ENCODE measurements at places on chromosomes 2 and 18. TPM values are rescaled to one million over a fixed set of nuclear protein-coding genes. Genes with fewer than 3 reads are reported as not detected.

Gene COL5A2
- 163 TPM for total RNA-seq

DNA sequence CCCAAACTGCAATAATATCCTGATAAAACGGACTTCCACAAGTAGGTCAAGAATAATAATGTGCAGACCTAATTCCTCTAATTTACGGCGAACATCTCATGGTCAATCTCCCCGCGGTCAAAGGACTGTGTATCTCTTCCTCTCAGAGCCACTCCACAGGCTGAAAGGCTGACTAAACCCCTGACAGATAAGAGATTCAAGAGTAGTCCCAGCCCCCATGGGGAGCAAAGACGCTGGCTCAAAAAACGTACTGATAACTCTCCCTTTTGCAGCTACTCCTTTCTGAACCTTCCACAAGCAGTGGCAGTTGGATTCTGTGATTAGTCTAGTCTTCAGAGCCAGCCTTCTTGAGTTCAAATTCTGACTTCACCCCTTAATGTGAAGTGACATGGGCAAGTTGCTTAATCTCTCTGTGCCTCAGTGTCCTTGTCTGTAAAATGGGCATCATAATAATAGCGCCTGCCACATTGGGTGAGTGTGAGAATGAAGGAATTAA is 19.7 kb upstream of the IL18R1 start:
- DNase-seq: no peak
- no peak overlapping the region for H3K4me3 ChIP-seq
- no peaks in the 10 kb centered on the region for H3K36me3 ChIP-seq

- H3K4me3 ChIP-seq: no peak overlapping the region
- H3K36me3 ChIP-seq: no peaks in the 10 kb centered on the region
- H3K27me3 ChIP-seq: no peaks in the 10 kb centered on the region
- no peak overlapping the region for H3K27ac ChIP-seq
- no peaks in the 10 kb centered on the region for H3K4me1 ChIP-seq
Measured at GRCh38 chr2:181957668-181958067, 28.0 kb upstream of the PPP1R1C start.

DNA sequence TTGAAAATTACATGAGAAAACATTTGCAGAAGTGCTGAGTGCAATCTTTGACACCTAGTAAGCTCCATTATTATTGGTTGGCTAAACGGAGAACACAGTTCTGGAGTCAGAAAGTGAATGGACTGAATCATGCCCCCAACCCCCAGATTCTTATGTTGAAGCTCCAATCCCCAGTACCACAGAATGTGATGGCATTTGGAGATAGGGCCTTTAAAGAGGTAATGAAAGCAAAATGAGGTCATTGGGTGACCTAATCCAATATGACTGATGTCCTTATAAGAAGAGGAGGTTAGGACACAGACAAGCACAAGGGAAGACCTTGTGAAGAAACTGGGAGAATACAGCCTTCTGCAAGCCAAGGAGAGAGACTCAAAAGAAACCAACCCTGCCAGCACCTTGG is 200.9 kb upstream of the EPAS1 start:
- no peaks in the 10 kb centered on the region for H3K4me1 ChIP-seq
- H3K4me3 ChIP-seq: no peak overlapping the region
- H3K27me3 ChIP-seq: no peaks in the 10 kb centered on the region
- no peaks in the 10 kb centered on the region for H3K36me3 ChIP-seq
- no peak for DNase-seq
- no peak overlapping the region for H3K27ac ChIP-seq

Gene FAM237A
- total RNA-seq: not detected

Gene PROM2
- total RNA-seq: 0.99 TPM

DNA sequence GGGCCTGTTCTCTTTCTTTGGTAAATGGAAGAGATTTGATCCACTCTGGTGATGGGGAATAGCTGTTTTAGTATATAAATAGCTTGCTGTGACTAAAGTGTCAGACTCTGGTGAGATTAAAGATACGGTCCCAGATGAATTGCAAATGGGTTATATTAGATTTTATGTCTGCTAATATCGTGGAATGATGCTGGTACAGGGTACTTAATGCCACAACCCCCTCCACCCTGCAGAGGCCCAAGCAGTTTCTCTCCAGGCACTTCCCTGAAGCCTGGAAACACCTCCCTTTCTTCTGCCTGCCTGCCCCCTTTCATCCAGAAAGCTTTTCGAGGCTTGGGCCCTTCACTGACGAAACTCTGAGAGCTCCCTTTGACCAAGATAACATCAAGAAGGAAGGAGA is 21.4 kb upstream of the RFX8 start:
- no peaks in the 10 kb centered on the region for H3K36me3 ChIP-seq
- H3K27ac ChIP-seq: no peak overlapping the region
- H3K4me1 ChIP-seq: no peaks in the 10 kb centered on the region
- H3K27me3 ChIP-seq: no peaks in the 10 kb centered on the region

Gene CMPK2
- total RNA-seq: 15.3 TPM

DNA sequence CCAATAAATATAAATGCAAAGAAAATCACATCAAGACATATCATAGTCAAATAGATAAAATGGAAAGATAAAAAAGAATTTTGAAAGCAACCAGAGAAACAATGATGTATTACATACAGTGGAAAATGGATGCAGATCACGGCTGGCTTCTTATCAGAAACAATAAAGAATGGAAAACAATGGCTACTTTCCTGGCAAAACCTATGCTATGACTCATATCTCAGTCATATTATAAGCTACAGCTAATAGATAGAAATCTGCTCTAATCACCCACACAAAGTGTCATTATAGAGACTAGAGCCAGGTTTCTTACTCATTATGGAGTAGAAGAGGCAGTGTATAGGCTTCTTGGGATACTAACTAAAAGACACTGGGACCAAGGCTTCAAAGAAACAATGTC is 93.5 kb upstream of the TACR1 start:
- H3K4me3 ChIP-seq: no peak overlapping the region
- H3K27me3 ChIP-seq: no peaks in the 10 kb centered on the region
- no peak for DNase-seq
- H3K4me1 ChIP-seq: no peaks in the 10 kb centered on the region
- H3K36me3 ChIP-seq: no peaks in the 10 kb centered on the region
- no peak overlapping the region for H3K27ac ChIP-seq

Gene LOXHD1
- total RNA-seq: 0.20 TPM

GRCh38 chr2:119827866-119828507 is 68.3 kb downstream of the PTPN4 start:
- H3K36me3 ChIP-seq: no peaks in the 10 kb centered on the region
- DNase-seq: no peak
- no peaks in the 10 kb centered on the region for H3K27me3 ChIP-seq
- no peak overlapping the region for H3K4me3 ChIP-seq

DNA sequence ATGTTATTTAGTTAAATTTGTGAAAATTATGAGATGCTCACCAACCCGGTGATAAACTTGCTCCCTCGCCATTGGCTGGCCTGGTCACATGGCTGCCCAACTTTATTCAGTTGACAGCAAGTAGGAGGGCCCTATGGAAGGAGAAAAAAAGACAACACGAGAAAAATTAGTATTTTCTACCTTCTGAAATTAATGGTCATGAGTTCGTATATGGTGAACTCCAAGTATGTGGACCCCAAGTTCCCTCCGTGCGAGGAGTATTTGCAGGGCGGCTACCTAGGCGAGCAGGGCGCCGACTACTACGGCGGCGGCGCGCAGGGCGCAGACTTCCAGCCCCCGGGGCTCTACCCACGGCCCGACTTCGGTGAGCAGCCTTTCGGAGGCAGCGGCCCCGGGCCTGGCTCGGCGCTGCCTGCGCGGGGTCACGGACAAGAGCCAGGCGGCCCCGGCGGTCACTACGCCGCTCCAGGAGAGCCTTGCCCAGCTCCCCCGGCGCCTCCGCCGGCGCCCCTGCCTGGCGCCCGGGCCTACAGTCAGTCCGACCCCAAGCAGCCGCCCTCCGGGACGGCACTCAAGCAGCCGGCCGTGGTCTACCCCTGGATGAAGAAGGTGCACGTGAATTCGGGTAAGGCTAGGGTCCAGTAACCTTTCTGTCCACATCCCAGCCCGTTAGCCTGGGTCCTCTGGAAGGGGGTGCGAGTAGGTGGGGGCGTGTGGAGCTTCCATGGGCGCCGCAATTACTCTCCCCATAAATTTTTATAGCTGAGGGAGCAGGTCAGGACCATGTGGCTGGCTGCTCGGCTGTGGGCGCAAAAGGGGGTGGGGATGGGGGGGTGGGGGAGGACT is at the start of gene HOXD4:
HOXD4 (plus strand) TSS at position 109 of the 846 bp plus-strand sequence; CDS start at position 193, 84 bp downstream.
- peak within 1 kb of the TSS; percentile 17 for H3K4me3 ChIP-seq
- peaks cover 62% of the 10 kb centered on the region for H3K4me1 ChIP-seq
- no peak for DNase-seq

DNA sequence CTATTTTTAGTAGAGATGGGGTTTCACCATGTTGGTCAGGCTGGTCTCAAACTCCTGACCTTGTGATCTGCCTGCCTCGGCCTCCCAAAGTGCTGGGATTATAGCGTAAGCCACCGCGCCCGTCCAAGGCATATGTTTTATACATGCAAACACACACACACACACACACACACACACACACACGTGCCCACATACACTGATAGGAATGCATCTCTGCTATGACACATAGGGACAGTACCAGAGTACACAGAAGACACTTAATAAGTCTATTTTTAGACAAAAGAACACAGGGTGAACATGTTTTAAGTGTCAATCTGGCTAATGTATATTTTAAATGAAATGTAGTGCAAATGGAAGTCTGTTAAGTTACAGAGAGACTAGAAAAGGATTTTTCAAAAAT is 10.7 kb upstream of the RNF103 start:
- no peaks in the 10 kb centered on the region for H3K27me3 ChIP-seq
- no peak for DNase-seq
- peaks cover 7% of the 10 kb centered on the region for H3K4me1 ChIP-seq
- no peaks in the 10 kb centered on the region for H3K36me3 ChIP-seq

DNA sequence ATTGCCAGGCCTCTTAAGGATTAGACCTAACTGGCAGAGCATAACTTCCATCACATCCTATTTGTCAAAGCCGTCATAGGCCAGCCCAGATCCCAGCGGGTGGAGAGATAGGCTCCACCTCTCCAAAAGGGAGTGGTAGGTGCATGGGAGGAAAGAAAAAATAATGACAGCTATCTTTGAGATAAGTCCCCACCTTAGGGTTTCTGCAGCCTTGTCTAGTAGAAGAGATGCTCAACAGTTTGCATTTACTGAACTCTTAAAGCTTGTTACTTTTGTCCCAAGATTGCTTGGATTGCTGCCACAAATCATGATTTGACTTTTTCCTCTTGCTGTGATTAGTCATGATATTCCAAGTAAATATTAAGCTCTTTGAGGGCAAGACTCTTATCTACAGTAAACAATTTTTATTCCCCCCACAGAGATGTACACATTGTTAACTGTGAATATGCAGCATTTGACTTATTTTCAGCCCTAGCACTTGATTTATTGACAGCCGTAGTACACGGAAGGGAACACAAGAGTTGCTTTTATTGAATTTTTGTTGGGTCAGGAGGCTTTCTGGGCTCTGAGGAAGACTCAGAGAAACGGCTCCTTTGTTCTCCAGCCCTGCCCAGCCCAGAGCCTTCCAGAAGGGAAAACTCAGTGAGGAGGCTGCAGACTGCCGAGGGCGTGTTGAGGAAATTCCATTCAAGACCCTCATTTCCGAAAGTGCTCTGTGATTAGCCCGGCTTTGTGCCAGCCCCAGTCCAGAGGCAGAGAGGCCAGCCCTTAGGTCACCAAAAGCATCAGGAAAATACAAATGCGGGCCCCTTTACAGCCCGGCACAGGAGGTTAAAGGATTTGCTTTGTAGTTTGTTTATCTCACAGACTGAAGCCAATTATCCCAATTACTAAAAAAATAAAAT is 75.5 kb upstream of the ZNF532 start:
- H3K27ac ChIP-seq: peak overlapping the region; percentile 84
- peak; percentile 63 for DNase-seq
- no peak overlapping the region for H3K4me3 ChIP-seq
- no peaks in the 10 kb centered on the region for H3K27me3 ChIP-seq

GRCh38 chr2:39778233-39778632 is 825 bp downstream of the THUMPD2 start:
- peak overlapping the region; percentile 33 for H3K27ac ChIP-seq
- H3K4me1 ChIP-seq: no peaks in the 10 kb centered on the region
- no peaks in the 10 kb centered on the region for H3K27me3 ChIP-seq
- no peaks in the 10 kb centered on the region for H3K36me3 ChIP-seq

Gene KCNF1
- 6.5 TPM for total RNA-seq

DNA sequence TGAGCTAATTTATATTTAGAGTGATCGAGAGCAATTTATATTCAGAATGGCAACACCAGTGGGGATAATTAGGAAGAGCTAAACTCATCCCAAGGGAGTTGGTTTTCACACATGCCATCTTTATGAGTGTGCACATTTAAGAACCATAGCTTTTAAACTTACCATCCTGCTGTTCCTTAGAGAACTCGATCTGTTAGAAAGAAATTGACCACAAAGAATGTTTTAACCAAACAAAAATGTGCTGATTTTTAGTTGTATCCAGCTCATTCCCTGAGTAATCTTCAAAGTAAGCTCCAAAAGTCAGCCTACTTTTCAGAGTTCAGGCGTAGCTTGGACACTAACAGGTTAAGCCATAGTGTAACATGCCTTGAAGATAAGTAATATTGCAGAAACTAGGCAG is 12.6 kb downstream of the MYL1 start:
- no peak for DNase-seq
- H3K4me1 ChIP-seq: no peaks in the 10 kb centered on the region
- no peak overlapping the region for H3K4me3 ChIP-seq
- H3K27ac ChIP-seq: no peak overlapping the region
- H3K27me3 ChIP-seq: no peaks in the 10 kb centered on the region

Gene PJVK
- 7.9 TPM for total RNA-seq

GRCh38 chr2:60249879-60250278 is 303.6 kb downstream of the BCL11A start:
- DNase-seq: no peak
- no peak overlapping the region for H3K27ac ChIP-seq
- H3K4me3 ChIP-seq: no peak overlapping the region
- H3K36me3 ChIP-seq: no peaks in the 10 kb centered on the region
- peaks cover 7% of the 10 kb centered on the region for H3K4me1 ChIP-seq

DNA sequence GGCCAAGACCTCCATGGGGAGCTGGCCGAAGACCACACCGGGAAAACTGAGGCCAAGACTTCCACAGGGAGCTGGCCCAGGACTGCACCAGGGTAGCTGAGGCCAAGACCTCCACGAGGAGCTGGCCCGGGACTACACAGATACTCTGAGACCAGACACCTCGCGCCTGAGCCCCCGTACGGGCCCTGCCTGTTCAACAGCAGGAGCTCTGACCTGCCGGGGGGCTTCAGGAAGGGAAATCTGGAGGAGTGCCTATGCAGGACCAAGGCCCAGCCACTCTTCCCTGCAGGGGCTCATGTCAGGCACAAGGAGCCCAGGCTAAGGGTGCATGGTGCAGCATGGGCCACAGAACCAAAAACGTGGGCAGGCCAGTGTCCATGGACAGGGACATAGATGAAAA is 151.6 kb downstream of the TMEM18 start:
- no peaks in the 10 kb centered on the region for H3K4me1 ChIP-seq
- H3K4me3 ChIP-seq: no peak overlapping the region
- no peak for DNase-seq
- H3K36me3 ChIP-seq: no peaks in the 10 kb centered on the region

GRCh38 chr2:129798301-129798581 is 181.2 kb upstream of the RAB6C start:
- no peak overlapping the region for H3K4me3 ChIP-seq
- DNase-seq: no peak
- no peaks in the 10 kb centered on the region for H3K27me3 ChIP-seq

Measured in spinal cord (tissue), 10 donors.